ENCODE measurements at places on chromosomes 6 and 20.

- DNase-seq = no peak
Measured at GRCh38 chr6:136405420-136406029, 115.9 kb upstream of the BCLAF1 start.

DNA sequence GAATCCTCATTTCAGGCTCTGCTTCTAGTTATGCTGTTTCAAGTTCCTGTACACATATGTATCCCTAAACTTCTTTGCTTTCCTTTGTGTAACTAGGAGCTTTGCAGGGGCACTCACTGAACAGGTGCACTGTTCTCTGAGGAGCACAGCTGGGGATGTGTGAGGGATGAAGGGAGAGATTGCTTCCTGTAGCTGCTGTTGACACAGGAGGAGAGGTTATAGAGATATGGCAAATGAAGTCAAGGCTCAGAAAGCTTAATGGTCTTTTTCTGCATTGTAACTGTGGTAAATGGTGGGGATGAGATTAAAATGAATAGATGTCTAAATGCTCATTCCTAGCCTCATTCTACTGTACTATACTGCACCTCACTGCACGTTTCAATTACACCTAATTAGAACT lies 454.3 kb downstream of the BTBD3 start:
- DNase-seq = no peak

DNA sequence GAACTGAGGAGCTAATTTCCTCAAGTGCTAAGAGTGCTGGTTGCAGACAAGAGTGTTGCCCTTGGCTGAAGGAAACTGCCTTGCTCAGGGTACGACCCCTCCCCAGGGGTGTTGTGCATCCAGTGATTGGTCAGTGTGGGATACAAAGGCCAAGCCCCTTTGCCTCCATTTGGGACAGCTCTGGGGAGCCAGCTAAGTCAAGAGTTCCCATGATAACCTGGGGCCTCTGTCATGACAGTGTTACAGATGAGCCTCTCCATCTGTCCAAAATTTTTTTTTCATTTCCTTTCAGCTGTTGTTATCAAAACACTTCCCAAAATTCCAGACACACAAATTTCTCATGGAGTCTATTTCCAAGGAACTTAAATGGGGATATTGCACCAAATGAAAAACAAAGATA lies 93.3 kb downstream of the HS3ST5 start:
- no peak for DNase-seq

DNA sequence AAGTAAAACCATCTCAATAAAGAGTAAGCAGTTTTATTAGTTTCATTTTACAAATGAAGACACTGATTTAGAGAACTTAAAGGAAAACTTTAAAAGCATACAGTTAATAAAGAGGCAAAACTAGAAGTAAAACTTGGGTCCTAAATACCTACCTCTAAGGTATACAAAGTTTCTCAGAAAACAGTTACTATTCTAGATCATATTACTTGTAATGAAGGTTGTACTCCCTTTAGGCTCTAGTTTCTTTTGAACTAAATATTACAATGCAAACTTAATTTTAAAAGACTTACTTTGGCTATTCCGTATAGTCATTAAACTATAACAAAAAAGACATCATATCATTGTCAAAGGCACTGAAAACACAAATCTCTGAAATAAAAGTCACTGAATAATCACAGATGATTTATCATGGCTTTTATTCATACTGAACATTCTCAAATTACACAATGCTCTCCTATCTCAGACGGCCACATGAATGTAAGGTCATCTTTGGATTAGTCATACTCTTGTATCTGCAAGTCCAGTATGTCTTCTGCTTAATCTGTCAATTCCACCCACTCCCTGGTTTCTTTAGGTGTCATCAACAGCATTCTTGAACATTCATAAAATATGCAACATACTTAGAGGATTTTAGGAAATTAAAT lies 361.6 kb upstream of the RUNX2 start:
- DNase-seq = no peak

GRCh38 chr6:33192105-33192646 lies at the start of gene COL11A2:
TSS of gene COL11A2 (minus strand) at chr6:33192467. CDS start at chr6:33192240, 227 bp downstream.
- peak; percentile 48 for DNase-seq

GRCh38 chr20:21323640-21324039 lies 20.5 kb downstream of the XRN2 start:
- no peak for DNase-seq

GRCh38 chr20:49682278-49682677 lies 31.4 kb downstream of the B4GALT5 start:
- no peak for DNase-seq

- DNase-seq = no peak
Measured at GRCh38 chr20:4471221-4471620, 250.5 kb upstream of the PRND start.

- DNase-seq = no peak
Measured at GRCh38 chr6:25601800-25602673, 50.0 kb upstream of the SCGN start.

- no peak for DNase-seq
Measured at GRCh38 chr6:95676011-95676628, 98.8 kb downstream of the MANEA start.

GRCh38 chr20:1423625-1424106 lies 30.8 kb upstream of the FKBP1A start:
- peak; percentile 11 for DNase-seq

GRCh38 chr20:29408034-29408695 lies 1849.3 kb upstream of the DEFB115 start:
- no peak for DNase-seq

- DNase-seq = peak; percentile 58
Measured at GRCh38 chr6:89079511-89080234, 878 bp upstream of the PNRC1 start.

- no peak for DNase-seq
Measured at GRCh38 chr6:47132724-47133123, 90.6 kb upstream of the ADGRF1 start.

DNA sequence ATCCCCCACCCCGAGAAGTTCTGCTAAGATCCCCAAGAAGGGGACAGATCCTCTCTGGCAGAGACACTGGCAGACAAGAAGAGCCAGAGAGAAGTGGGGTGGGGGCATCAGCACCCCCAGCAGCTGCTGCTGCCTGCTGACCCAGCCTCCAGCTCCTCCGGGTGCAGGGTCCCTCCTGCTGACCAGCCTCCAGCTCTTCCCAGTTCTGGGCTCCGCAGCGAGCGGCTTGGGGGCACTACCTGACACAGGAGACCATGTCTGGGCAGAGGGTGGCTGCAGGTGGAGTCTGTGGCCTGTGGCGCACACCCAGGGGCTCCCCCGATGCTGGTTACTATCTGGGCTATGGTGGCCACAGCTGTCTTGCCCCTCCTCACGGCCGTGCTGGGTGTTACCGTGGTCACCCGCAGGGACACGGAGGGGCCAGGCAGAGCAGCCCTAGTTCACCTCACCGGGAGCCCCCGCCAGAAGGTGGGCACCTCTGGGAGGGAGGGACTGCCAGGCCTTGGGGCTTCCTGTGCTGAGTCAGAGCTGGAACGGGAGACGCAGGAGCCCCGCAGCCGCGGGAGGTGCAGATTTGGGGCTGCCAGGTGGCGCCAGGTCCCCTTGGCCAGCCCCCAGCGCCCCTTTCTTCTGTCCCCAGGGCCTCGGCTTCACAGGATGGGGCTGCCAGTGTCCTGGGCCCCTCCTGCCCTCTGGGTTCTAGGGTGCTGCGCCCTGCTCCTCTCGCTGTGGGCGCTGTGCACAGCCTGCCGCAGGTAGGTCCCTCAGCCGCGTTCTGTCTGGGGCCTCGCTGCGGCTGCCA lies 630 bp downstream of the LIME1 start:
- DNase-seq = peak; percentile 75

GRCh38 chr6:152298848-152299735 lies 338.1 kb downstream of the SYNE1 start:
- DNase-seq = no peak

DNA sequence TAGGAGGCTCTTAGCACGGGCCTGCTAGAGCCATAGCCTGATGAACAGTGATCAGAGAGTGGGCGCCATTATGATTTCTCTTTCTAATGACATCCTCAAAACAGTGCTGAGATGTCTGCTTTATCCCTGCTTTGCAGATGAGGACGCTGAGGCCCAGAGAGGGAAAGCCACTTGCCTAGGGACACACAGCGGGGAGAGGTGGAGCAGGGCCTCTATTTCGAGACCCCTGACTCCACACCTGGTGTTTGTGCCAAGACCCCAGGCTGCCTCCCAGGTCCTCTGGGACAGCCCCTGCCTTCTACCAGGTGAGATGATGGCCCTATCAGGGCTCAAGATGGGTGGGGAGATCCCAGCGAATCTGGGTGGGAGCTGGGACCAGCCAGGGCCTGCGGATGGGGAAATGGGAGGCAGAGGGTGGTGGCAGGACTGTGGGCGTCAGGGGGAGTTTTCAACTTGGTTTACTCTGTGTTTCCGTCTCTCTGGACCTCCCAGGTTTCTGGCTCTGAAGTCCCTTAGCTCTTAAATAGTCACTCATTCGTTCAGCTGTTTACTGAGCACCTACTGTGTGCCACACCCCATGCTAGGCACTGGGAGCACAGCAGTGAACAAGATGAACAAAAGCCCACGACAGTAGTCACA lies 36.7 kb downstream of the SRC start:
- no peak for DNase-seq

- DNase-seq = no peak
Measured at GRCh38 chr20:32139947-32140346, 30.4 kb downstream of the TM9SF4 start.

GRCh38 chr20:49885558-49886332 lies 29.6 kb downstream of the SPATA2 start:
- no peak for DNase-seq

- DNase-seq = no peak
Measured at GRCh38 chr6:138128096-138128495, 20.9 kb upstream of the PERP start.

GRCh38 chr6:119350952-119351372 lies 1.4 kb upstream of the MAN1A1 start:
- DNase-seq = no peak

DNA sequence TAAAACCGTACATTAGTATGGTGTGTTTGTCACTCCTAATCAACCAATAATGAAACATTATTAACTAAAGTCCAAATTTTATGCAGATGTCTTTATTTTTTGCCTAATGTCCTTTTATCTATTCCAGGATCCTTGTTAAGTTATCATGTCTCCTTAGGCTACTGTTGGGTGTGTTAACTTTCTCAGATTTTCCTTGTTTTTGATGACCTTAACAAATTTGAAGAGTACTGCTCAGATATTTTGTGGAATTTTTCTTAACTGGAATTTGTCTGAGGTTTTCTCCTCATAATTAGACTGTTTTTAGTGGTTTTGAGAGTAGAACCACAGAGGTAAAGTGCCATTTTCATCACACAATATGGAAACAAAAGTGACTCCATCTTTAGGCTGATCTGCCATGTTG lies 406.3 kb downstream of the MEI4 start:
- DNase-seq = no peak

GRCh38 chr6:37507690-37508421 lies 8.2 kb upstream of the CCDC167 start:
- peak; percentile 72 for DNase-seq

GRCh38 chr20:59291740-59292383 lies 8.5 kb upstream of the EDN3 start:
- no peak for DNase-seq

- DNase-seq = peak; percentile 70
Measured at GRCh38 chr20:59495894-59496510, 108.3 kb upstream of the PHACTR3 start.

DNA sequence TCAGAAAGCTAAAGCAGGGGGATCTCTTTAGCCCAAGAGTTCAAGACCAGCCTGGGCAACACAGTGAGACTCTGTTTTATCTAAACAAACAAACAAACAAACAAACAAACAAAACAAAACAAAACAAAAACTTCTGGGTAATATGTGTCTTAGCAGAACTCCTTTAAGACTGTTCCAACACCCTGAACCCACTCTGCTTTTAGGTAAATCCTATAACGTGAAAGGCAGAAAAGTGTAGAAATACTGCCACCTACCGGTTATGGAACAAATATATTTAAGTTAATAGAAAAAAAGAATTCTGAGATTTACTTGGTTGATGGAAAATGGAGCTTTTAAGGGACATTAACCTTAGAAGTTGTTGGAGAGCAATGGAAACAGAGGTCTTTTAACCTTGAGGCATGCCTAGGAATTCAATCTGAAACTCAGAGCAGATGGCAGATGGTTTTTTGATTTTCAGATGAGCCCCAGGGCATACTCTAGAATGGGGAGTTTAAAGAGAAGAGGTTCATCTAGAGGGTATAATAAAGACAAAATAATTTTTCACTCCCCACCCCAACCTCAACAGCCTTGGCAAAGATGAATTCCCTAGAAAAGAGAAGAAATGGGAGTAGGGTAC lies 38.5 kb downstream of the SOD2 start:
- DNase-seq = no peak

DNA sequence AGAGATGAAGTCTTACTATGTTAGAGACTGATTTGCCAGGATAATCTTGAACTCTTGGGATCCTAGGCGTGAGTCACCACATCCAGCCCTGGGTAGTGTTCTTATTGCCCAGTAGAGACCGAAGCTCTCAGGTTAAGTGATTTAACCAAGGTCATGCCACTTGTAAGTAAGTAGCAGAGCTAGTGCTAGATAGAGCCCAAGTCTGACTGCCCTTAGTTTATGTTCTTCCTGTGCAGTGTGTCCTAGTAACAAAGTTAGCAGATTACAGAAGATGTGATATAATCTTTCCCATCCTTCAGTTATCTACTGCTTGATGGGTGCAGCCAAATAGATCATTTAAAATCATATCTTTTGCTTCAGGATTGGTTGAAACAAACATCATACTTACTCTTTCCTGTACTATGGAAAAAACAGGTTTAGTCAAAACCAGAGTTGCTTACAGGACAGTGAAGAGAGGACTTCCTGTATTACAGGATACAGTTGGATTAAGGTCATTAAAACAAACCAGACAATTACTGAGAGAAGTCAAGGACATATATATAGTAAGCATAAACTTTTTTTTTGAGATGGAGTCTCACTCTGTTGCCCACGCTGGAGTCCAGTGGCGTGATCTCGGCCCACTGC lies 9.5 kb upstream of the PABPC1L start:
- no peak for DNase-seq

- no peak for DNase-seq
Measured at GRCh38 chr20:36796117-36796516, 22.6 kb upstream of the DSN1 start.

DNA sequence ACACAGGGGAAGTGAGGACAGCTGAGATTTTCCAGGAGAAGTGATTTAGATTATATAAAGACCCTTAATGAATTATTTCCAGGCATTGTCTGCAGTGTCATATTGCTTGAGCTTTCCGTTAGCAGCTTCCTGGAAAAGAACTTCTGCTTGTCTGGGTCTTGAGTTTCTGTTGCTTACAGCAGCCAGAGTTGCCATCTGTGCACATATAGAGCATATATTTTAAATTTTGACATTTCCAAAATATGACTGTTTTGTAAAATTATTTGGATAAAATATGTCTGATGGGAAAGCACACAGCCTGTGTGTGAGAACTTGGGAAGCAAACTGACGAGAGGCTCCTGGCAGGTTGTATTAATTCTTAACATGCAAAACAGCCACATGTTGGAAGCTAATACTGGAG lies 21.0 kb upstream of the NKX2-2 start:
- no peak for DNase-seq

DNA sequence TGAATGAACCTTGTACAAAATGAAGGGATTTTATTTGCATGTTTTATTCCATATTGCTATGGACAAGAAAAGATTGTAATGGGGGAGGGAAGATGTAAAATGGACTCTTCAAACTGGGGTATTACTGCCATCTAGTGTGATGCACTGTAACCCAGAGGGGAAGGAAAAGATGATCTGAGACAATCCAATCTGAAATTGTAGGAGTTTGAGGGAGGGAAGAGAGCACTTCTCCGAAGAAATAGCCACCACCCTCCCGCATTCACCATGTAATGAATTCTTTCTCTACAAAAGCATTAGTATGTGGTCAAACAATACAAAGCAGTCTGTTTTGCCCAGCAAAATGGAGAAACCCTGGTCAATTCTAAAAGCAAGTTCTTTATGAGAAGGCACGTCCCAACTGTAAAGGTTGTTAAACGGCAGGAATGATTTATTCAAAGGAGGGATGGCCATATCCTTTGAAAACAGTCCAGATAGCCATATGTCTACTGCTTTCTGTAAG lies 679.5 kb upstream of the NRSN1 start:
- DNase-seq = no peak

Measured in CD4-positive, alpha-beta T cell treated with Interleukin-6 for 4 hours (primary cell).